Epithelial cell of proximal tubule (primary cell): ENCODE measurements at places on chromosomes 12 and 14. TPM values are rescaled to one million over a fixed set of nuclear protein-coding genes. Genes with fewer than 3 reads are reported as not detected.

DNA sequence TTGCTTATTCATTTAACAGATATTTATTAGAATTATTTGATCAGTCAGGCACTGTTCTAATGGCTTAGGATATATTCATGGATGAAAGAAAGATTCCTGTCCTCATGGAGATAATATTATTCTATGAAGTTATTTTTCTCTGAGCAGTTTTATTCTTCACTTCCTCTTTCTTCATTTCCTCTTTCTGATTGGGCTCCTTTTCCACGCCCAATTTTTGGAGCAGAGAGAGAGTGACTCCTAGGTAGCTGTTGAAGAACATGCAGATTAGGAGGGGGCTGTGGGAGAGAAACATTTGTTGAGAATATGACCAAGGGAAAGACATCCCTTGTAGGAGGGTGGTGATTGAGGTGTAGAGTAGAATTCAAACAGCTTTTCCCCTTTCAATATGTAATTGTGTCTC lies 6.0 kb upstream of the YARS2 start:
- no peak for DNase-seq

GRCh38 chr14:53350866-53351265 lies 197.7 kb upstream of the DDHD1 start:
- DNase-seq = no peak

DNA sequence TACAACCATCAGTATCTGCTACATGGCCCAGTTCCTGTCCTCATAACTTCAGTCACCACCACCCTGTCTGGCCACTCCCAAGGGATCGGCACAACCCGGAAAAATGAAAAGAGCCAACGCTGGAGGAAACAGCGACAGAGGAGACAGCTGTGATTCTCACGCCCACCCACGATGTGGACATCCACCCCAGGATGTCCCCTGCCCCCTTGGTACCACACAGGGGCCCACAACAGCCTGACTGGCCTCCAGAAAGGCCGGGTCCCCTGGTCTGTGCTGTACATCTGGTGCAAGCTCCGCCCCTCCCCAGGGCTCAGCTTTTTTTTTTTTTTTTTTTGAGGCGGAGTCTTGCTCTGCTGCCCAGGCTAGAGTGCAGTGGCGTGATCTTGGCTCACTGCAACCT lies 12.5 kb downstream of the RPS6KL1 start:
- DNase-seq = no peak

DNA sequence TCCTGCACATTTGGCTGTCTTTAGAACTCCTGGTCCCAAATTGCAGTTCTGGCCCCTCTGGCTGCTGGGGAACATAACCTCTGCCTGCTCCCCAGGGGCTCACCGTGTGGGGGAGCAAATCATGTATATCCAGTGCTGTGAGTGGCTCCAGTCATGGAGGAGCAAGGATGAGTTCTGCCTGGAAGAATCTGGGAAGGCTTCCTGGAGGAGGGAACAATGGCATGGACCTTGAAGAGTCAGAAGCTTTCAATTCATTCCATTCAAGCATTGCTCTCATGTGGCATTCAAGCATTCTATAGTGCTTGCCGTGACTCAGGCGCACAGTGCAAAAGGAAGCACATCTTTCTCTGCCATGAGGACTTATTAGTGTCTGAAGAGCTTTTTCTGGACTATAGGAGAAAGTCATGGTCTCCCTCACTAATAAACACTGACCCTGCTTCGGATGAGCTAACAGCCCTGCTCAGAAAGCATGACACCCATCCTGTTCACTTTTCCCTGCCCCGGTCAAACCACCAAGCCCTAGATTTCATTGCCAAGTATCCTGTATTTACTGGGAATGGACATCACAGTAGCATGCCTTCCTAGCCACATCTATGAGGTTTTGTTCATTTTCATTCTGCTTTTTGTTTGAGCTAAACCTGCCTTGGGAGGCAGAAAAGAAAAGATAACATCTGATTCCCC lies 3.5 kb downstream of the IFI27 start:
- no peak for DNase-seq

DNA sequence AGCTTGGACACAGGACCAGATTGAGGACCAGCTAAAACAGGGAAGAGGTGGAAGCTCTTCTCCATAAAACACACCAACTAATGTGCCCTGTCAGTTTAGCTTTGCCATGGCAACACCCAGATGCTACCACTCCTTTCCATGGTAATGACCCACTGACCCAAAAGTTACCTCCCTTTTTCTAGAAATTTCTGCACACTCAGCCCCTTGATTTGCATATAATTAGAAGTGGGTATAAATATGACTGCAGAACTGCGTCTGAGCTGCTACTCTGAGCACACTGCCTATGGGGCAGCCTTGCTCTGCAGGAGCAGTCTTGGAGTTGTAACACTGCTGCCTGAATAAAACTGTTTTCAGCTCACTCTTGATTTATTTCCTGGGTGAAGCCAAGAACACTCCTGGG lies 3.2 kb upstream of the TDG start:
- no peak for DNase-seq

- DNase-seq = no peak
Observed at GRCh38 chr14:104427131-104427851, 152.3 kb upstream of the C14orf180 start.

DNA sequence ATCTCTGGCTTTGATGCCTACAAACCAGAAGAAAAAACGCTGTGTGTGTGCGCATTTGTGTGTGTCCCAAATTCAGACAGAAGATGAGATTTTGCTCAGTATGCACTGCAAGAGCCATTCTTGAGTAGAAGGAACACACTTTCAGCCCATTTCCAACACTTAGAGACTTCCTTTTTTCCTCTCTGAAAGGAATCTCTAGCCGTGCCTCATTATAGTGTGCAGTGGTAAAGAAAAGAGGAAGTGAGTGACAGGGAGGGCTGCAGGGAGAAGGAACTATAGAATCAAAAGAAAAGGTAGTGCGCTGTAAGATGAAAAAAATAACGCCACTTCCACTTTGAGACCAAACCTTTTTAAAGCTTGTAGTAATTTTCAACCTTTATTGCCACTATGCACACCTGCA lies 1400.9 kb upstream of the FLRT2 start:
- DNase-seq = no peak

- DNase-seq = no peak
Observed at GRCh38 chr12:46483572-46484395, 111.2 kb upstream of the SLC38A2 start.

Gene GPR84
- total RNA-seq = not detected in 2 replicates

Gene PPP4R4
- total RNA-seq = 0.29 and 1.7 TPM in 2 replicates

Gene AQP2
- total RNA-seq = not detected in 2 replicates
